Smooth muscle cell of trachea (primary cell): ENCODE measurements at places on chromosomes 5 and 9. TPM values are rescaled to one million over a fixed set of nuclear protein-coding genes. Genes with fewer than 3 reads are reported as not detected.

The TMCO6 gene
- total RNA-seq = 9.3 and 12.5 TPM in 2 replicates

The SELENOP gene
- 334 and 703 TPM in 2 replicates for total RNA-seq

The FLT4 gene
- total RNA-seq = under 0.01 and 0.15 TPM in 2 replicates

The RNF224 gene
- 0.17 TPM in 1 of 2 replicates, not detected in the other for total RNA-seq

The ZFP37 gene
- total RNA-seq = 3.0 and 5.2 TPM in 2 replicates

The SYK gene
- not detected in 2 replicates for total RNA-seq

The CORO2A gene
- 0.15 and 0.33 TPM in 2 replicates for total RNA-seq

The RLN1 gene
- 0.17 and 0.29 TPM in 2 replicates for total RNA-seq

The CCNI2 gene
- total RNA-seq = not detected in 2 replicates

The PCDHGA4 gene
- total RNA-seq = 8.9 and 11.1 TPM in 2 replicates

The GABRA6 gene
- not detected in 2 replicates for total RNA-seq

The SHOC1 gene
- total RNA-seq = under 0.01 and 0.17 TPM in 2 replicates

The SLC2A8 gene
- 8.4 and 15.7 TPM in 2 replicates for total RNA-seq

The NAA35 gene
- 17.2 and 29.1 TPM in 2 replicates for total RNA-seq

The KCNV2 gene
- not detected in 2 replicates for total RNA-seq

The CDKN2B gene
- 15.0 and 42.2 TPM in 2 replicates for total RNA-seq
